Gastroesophageal sphincter (tissue), 4 donors: ENCODE measurements at places on chromosomes 7 and 10. TPM values are rescaled to one million over a fixed set of nuclear protein-coding genes. Genes with fewer than 3 reads are reported as not detected.

DNA sequence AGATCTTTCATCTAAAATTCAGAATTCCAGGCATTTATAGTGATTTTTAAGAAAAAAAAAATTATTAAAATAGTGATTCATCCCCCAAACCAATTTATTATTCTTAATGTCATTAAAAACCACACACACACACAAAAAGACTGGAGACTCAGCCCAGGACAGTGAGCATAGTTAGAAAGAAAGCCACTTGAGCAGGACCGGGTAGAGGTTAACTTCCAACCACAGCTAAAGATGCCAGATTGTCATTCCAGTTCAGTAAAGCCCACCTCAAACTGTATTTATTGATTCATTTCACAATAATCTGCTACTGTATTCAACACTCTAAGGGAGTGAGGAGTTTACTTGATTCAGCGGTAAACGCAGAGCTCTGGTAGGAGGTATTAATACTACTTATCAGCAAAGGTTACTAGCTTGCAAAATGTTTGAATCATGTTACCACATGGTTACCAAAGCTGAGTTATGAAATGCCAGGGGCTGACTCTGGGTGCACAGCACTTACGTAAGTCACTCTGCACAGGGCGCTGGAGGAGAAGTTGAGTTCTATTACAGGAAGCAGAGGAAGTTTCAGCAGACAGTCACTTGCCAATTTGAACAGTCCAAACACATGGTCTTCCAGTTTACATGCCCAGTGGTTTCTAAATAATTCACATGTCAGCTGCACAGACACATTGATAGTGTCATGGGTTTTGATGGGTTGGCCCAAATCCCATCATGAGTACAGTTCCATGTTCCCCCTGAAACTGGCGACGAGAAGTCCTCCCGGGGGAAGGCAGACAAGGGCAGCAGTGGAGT is 64.6 kb downstream of the KLF6 start:
- ATAC-seq: peak; percentile 83

DNA sequence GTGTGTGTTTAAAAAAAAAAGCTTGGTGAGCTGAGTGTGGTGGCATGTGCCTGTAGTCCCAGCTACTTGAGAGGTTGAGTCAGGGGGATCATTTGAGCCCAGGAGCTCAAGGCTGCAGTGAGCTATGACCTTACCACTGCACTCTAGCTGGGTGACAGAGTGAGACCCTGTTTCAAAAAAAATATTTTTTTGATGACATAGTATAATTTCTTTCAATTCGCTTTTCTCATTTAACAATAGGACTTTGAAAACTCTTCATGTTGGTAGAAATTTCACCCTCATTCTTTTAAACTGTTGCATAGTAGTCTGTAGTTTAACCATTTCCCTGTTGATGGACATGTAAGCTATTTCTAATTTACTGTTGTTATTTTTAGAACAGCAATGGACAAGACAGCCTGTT is 55.7 kb upstream of the EXOC6 start:
- no peak for ATAC-seq

GRCh38 chr10:86535132-86535882 is 13.7 kb upstream of the WAPL start:
- peak; percentile 94 for ATAC-seq

- no peak for ATAC-seq
These were observed 14.9 kb downstream of the CCL26 start for GRCh38 chr7:75756991-75757676.

- ATAC-seq: no peak
These were observed 152.5 kb downstream of the PLXDC2 start for GRCh38 chr10:19968745-19969144.

DNA sequence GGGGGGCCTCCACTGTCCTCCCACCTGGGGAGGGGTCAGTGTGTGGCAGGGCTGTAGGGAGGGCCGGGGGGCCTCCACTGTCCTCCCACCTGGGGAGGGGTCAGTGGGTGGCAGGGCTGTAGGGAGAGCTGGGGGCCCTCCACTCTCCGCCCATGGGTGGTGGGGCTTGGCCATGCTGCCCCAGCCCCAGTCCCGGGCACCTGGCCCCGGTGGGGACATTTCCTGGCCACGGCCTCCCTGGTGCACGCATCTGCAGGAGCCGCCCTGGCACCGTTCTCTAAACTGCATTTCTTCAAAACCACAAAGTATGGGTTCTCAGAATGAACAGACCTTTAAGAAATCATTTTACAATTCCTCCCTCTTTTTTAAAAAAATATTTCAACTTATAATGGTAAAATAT is 89.3 kb upstream of the PDGFA start:
- ATAC-seq: no peak

DNA sequence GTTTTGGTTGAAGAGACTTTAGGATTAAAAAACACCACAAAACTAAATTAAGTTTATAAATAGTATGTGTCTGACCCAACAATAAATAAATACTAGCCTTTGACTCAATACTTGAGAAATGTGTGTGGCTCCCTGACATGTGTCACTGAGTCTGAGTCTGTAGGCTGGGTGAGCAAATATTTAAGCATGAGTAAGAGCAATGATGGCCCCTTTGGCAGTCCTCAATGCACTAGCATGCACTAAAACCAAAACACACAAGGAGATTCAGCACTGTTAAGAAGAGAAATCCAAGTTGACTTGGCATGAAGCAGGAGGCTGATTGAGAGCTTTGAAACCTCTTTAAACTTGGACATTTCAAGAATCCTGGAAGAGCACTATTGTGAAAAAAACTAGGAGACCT is 37.1 kb downstream of the CCDC71L start:
- no peak for ATAC-seq

GRCh38 chr7:153772966-153773365 is 279.2 kb upstream of the DPP6 start:
- no peak for ATAC-seq

GRCh38 chr10:77350711-77351119 is 286.9 kb downstream of the KCNMA1 start:
- peak; percentile 90 for ATAC-seq

GRCh38 chr7:33432821-33433220 is 303.5 kb downstream of the BBS9 start:
- no peak for ATAC-seq

DNA sequence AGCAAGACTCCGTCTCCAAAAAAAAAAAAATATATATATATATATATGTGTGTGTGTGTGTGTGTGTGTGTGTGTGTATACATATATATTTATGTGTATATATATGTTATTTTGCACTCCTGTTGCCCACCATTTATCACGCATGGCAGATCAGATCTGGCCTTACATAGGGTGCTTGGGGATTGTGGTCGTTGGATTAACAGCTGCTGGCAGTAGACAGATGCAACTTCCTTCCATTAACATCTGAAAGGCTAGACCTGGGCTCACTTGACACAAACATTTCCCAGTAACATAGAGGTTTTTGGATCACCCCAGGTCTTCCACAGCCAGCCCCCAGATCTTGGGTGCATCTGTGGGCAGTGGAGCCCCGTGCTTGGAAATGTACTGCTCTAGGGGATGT is 40.8 kb upstream of the DLD start:
- ATAC-seq: no peak

- peak; percentile 74 for ATAC-seq
These were observed 116.6 kb upstream of the RSU1 start for GRCh38 chr10:16933783-16934182.

DNA sequence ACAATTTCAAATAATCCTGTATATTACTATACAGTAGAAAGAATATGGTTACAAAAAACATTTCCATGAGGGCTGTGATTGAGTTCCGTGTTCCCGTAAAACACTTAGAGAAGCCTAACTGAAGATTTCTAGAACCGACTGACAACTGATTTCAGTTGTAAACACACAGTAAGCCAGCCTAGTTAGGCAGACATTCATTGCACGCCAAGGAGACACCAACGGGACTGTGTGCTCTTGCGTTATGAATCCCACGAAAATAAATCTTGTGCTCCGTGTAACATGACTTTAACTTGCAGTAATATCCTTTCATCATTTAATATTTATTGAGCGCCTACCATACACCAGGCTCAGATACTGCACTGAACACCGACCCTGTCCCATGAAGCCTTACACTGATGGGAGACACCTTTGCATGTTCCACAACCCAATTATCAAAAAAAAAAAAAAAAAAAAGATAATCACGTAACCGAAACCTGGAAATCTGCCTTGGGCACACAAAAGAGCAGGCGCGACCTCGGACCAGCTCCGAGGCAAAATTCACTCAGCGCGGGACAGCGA is 420 bp upstream of the KLHL7 start:
- no peak for ATAC-seq

Gene STEAP2
- total RNA-seq: 28.6 TPM

Gene RBM28
- total RNA-seq: 12.7 TPM
